HCEC 1CT (cell line): ENCODE measurements at places on chromosomes 5 and 9.

DNA sequence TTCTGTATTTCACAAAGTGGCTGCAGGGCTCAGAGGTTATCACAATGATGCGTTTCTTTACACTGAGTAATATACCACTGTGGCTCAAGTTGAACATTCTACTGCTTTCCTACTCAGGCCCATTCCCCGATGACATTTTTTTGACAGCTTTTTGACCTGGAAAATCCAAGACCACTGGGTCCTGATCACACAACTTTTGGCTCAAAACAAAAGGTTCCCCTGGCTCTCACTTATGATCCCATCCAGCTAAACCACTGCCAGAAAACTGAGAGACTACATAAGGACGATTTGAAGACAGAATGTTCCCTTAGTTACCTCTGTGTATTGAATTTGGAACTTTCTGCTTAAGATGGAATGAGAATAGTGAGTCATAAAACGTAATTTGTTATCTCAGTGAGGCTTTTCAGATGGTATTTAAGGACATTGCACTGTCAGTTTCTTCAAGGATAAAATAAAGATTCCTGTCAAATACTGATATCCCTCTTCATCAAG, 78.0 kb upstream of the FBXL7 start:
- no peak for DNase-seq

DNA sequence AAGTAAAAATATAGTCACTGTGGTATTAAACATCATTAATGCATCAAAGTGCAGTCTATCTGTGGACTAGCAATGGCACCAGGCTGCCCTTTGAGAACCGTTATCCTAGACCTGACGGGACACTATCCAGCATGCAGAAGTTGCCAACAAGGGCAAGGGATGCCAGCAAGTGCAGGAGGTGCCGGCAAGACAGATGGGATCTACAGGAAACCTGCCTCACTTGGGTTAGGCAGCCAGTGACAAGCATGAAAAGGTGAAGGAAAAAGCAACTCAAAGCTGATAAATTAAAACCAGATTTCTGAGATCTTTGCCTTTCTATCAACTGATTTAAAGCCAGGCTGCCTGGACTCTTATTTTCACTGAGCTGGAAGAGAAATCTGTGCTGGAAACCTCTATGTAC, 315.2 kb upstream of the PDE4D start:
- DNase-seq, result no peak

DNA sequence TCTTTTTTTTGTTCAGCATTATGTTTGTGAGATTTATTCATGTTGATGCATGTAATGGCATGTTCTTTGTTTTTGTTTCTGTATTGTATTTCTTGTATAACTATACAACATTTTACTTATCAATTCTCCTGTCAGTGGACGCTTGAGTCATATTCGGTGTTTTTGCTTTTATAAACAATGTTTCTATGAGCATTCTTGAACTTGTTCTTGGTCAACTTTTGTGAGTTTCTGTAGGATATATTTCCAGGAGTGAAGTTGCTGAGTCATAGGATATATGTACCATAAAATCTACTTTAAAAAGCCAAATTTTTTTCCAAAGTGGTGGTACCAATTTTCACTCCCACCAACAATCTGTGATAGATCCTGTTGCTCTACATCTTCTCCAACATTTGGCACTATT, 104.8 kb downstream of the VCAN start:
- DNase-seq, result no peak

- no peak for DNase-seq
Measured at GRCh38 chr5:95912029-95912428, 49.6 kb downstream of the ELL2 start.

GRCh38 chr5:112974901-112975300, 1.7 kb upstream of the DCP2 start:
- no peak for DNase-seq

GRCh38 chr5:152051499-152052454, 127.1 kb upstream of the GLRA1 start:
- DNase-seq, result no peak

GRCh38 chr9:138038244-138038671, 160.7 kb downstream of the CACNA1B start:
- no peak for DNase-seq

DNA sequence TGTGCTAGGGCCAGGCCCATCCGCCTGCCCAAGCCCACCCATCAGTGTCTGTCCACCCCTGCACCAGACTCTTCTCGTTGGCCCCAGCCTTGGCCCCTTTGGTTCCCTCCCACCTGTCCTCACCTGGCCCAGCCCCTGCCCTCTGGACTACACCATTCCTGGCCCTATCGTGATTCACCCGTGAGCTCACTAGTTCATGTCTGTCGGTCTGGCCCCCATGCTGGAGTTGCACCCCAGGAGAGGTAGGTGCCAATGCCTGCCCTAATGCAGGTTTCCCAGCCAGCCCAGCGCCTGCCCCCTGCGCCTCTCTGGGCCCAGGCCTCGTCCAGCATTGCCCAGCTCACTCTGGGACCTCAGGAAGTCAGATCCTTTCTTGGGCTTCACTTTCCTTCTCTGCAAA, 115.4 kb upstream of the LMX1B start:
- no peak for DNase-seq

GRCh38 chr5:148708854-148709253, 54.5 kb upstream of the HTR4 start:
- DNase-seq, result no peak

- DNase-seq, result no peak
Measured at GRCh38 chr9:97698865-97699264, 1.7 kb upstream of the XPA start.

DNA sequence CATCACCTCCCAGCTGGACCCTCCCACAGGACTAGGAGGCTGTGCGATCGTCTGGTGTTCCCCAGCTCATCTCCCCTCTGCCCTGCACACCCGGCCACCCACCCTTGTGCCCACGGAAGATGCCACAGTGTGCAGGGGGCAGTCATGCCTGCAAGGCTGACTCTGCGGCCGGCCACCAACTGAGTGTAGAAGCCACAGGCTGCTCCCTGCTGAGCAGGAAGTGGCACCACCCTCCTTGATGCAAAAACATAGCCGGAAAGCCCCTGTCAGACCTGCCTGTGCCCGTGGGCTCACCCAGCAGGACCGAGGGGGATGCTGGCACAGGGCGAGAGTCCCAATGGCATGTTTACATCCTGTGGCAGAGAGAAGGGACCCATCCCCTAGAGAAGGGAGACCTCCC, 40.3 kb upstream of the SLC12A7 start:
- no peak for DNase-seq

- no peak for DNase-seq
Measured at GRCh38 chr5:173202266-173202875, 32.6 kb downstream of the NKX2-5 start.

- DNase-seq, result peak; percentile 9
Measured at GRCh38 chr5:14895301-14895700, 23.7 kb upstream of the ANKH start.

DNA sequence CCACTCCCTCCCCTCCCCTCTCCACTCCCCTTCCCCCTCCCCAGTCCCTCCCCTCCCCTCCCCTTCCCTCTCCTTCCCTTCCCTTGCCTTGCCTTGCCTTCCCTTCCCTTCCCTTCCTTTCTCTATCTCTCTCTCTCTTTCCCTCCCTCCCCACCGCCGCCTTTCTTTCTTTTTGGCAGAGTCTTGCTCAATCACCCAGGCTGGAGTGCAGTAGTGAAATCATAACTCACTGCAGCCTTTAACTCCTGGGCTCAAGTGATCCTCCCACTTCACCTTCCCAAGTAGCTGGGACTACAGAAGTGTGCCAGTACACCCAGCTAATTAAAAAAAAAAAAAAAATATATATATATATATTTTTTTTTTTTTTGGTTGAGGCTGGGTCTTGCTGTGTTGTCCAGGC, 45.5 kb downstream of the IL31RA start:
- no peak for DNase-seq

DNA sequence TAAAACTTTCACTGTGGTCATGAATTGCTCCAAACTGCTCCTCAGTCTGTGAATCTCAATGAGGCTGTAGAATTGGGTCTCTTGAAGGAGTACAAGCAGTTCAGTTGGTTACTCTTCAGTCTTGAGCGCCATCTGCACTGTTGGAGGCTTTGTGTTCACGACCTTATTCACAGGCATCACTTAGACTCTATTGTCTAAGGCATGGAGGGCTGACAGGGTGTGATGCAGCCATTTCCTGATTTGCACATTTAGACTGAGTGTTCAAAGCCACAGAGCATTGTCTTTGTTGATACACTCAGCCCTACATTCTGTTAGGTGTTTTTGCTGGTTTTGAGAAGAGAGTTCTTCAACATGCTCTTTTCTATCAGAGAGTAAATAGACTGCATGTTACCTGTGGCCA, 355.9 kb upstream of the RIOK2 start:
- no peak for DNase-seq

DNA sequence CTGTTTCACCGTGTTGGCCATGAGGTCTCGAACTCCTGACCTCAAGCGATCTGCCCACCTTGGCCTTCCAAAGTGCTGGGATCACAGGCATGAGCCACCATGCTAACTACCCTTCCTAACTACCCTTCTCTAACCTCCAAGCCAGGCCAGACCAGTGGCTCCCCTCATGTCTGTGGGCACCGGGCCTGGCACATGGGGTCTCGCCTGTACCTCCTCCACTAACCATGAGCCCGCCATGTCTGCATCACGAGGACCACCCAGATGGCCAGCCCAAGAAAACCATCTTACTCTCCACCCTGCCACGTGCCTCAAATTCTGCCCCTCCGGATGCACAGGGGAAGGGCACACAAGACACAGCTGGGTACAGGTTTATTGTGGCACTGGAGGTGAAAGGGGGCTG, 9.6 kb upstream of the DBN1 start:
- DNase-seq, result no peak

DNA sequence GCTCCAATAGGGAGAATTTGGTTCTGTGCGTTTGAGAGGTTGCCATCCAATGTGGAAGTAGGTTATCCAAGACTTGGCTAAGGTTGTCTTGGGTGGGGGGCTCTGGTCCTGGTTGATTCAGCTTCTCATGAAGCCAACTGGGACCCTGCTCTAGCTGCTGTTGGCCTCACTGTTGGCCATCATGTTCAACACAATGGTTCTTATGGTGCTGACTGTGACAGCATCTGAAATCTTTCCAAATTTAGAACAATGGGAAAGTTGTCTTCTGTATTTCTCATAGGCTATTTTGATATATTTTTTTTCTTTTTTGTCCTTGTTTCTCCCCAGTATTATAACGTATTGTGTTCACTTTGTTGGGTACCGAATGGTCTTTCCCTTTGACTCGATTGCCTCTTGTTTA, 71.9 kb downstream of the GDNF start:
- DNase-seq, result no peak

GRCh38 chr9:107639426-107639825, 149.9 kb upstream of the KLF4 start:
- DNase-seq, result no peak

DNA sequence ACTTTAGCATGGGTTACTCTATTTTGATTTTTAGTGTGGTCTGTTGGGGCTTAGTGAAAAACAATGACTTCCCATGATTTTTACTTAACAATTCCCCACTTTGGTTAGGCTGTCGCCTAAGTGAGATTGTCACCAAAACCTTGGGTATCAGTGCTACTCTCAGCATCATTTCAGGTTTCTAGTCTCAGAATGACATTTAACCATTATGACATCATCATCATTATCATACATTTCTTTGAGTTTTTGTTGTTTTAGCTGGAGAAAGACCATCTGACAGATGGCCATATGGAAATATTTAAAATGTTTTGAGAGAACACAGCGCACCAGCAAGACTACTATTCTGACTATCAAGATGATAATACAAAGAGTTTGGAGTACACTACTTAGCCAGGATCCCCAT, 551.0 kb upstream of the PTPRD start:
- DNase-seq, result no peak

DNA sequence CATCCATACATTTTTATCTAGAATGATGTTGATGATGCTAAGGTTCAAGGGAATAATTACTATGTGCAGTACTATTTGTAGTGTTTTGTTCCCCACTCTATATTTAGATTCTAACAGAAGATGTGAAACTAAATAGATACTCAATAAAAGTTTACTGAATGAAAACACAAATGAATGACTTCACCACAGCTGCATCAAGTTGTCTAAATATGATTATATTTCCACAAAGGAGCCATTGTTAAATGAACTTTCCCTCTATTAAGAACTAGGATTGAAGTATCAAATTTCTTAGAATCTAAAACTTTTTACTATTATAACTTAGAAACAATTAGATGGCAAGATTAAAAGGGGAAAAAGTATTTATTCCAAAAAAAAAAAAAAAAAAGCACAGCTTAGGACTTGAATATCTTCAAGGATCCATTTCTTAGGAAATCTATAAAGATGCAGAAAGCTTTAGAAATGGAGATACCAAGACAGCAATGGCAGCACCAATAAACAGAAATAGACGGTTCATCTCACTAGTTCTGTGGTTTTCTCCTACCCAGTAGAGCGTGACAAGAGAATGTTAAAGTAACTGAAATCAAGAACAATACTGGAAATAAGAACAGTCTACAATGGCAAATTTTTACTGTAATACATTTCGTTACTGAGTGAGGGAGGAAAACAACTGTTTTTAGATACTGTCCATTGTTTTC, 347.6 kb downstream of the EBF1 start:
- DNase-seq, result no peak

GRCh38 chr5:135422419-135422818, 23.4 kb upstream of the MACROH2A1 start:
- no peak for DNase-seq

DNA sequence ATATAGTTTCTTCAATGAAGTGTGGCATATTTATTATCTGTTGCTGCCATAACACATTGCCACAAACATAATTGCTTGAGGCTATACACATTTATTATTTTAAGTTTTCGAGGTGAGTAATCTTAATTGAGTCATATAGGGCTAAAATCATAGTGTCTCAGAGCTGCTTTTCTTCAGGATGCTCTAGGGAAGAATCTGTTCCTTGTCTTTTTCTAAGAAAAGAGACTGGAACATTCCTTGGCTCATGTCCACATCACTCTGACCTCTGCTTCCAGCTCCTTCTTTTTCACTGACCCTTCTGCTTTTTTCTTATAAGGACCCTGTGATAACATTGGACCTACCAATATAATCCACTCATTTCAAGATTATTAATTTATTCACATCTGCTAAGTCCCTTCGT, 632.4 kb upstream of the TYRP1 start:
- no peak for DNase-seq

GRCh38 chr5:33891788-33892619, at the start of gene ADAMTS12:
ADAMTS12 (minus strand) TSS chr5:33891990; CDS start chr5:33891856, 134 bp downstream.
- DNase-seq, result peak; percentile 80

DNA sequence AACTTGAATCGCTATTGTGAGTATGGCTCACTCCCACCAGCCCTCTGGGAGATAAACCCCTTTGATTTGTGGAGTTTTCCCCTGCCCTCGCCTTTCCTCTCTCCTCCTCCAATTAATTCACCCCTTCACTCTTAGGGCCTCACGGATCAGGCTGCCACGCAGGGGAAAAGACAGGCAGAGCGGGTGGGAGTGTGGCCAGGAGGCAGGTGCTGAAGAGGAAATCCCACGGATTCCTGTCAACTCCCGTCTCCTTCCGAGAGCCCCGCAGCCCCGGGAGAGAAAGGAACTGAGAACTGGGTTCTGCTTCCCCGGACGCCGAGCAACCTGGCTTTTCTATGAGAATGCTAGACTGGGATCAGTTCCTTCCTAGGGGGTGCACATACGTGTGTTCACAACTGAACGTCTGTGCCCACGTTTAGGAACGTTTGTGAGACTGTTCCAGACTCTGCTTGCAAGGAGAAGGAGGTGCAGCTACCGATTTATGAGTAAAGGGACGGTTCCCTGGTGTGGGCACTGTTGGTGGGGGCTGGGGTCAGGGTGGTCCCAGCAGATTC, 314.5 kb upstream of the TLE4 start:
- DNase-seq, result no peak

GRCh38 chr5:134459010-134459403, 47.3 kb upstream of the CDKN2AIPNL start:
- no peak for DNase-seq
